ENCODE measurements at places on chromosomes 5 and 9.
A peak's percentile ranks its signal among the peaks of the same experiment; 100 is the strongest.

DNA sequence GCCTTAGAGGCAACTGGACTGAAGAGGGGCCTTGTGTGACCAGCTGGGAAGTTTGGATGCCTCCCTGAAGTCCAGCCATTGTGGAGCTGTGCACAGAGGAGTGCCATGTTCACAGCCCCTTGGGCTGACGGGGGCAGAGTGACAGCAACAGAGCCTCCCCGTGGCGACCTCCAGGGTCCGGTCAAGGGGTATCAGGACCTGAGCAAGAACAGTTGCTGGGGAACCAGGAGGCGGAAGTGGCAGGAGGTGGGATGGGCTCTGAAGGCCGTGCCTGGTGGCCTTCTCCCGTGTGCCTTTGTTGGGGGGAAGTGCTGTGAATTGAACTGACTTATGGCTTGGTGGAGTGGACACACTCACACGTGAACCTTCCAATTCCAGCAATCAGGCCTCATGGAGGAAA lies 14.0 kb downstream of the BNIP1 start:
- no peak for DNase-seq

DNA sequence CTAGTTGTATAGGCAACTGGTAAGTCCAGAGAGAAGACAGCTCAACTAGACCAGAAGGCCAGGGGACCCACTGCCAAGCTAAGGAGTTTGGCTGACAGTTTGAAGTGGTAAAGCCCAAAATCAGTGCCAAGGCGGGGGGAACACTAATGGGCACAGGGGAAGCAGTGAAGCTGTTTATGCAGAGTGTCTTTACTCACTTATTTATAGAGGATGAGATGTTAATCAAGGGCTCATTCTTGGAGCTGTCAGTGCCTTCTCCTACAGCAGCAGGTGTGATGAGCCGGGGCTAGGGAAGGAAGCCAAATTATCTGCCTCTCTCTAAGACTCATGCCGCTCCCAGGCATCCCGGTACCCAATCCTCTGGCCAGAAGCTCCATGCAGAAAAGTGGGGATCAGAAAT lies 75.2 kb upstream of the GALNT10 start:
- no peak for DNase-seq

- DNase-seq = no peak
Measured at GRCh38 chr5:150557509-150557872, 49.6 kb downstream of the NDST1 start.

- DNase-seq = no peak
Measured at GRCh38 chr5:92567831-92568450, 1013.1 kb downstream of the NR2F1-AS1 start.

DNA sequence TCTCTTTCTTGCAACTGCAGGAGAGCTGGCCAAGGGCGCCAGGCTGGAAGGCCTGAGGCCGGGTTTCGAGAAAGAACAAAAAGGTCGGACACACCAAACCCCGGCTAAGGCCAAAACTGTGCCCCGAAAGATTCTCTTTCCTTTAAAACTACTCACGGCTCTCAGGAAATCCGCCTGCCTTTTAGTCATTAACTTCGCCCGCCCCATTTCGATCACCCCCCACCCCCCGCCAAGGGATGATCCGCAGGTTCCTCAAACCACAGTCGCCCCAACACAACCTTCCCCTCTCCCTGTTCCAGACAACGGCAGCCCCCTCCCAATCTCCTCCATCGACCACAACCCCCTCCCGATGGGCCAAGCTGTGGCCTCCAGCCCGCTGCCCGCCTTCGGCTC lies 536 bp downstream of the FEM1C start:
- DNase-seq = peak; percentile 36

DNA sequence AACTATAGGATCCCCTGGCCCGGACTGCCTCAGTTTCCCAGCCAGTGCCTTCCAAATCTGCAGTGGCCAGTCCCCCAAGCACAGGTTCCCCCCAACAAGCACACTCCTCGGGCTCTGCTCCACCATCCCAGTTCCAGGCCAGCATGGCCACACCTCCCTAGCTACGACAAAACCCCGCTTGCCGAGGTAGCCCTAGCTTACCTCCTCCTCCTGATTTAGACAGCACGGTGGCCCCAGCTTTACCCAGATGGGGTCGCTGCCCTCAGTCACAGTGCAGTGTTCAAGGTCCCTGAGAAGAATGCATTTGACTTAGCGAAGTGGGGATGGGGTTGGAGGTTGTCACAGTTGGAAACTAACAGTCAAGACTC lies 40.8 kb upstream of the GARNL3 start:
- no peak for DNase-seq

- DNase-seq = no peak
Measured at GRCh38 chr5:126471875-126472537, 48.8 kb downstream of the GRAMD2B start.

DNA sequence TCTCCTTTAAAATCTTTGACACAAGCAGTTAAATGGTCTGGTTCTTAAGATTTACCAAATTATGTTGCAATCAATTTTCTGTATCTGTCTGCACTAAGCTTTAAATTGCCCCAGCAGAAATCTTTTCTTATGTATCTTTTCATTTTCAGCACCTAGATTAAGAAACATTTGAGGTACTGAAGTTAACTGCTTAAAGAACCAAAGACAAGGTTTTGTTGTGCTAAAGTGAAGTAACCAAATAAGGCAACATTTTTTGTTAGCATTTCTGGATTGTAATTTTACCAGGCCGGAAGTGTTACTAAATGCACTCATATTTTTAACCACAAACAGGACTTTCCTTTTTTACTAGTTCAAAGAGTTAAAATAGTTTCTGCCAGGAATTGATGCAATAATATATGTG lies 24.1 kb upstream of the MTAP start:
- DNase-seq = no peak

DNA sequence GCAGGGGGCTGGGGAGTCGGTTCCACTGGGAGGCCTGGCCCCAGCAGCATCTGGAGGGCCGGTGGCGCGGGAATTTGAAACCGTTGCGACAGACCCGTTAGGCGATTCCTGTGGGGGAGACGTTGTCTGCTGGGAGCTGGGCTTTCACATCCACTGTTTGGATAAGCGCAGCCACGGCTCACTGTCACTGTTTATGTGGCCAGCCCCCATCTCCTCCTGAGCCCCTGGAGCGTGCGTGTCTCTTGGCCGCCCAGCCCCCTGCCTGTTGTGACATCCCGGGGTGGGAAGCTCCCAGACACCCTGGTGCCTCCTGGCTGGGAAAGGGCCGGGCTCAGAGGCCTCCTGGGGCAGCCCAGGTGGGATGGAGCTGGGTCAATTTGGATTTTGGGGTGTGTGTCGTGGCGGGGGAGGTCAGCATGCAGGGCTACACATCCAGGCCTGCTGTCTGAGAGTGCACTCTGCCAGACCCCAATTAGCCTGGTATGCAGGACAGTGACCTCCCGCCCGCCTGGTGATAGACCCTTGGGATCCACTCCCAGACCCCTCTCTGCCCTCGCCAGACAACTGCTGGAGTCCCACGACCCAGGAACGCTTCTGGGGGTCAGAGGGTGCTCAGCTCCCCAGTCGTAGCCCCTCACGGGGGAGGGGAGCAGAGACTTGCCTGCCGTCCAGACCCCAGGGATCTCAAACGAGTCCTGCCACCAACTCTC lies 62.0 kb upstream of the RNU6ATAC start:
- no peak for DNase-seq

- DNase-seq = peak; percentile 62
Measured at GRCh38 chr9:15295761-15296405, 11.1 kb downstream of the TTC39B start.

DNA sequence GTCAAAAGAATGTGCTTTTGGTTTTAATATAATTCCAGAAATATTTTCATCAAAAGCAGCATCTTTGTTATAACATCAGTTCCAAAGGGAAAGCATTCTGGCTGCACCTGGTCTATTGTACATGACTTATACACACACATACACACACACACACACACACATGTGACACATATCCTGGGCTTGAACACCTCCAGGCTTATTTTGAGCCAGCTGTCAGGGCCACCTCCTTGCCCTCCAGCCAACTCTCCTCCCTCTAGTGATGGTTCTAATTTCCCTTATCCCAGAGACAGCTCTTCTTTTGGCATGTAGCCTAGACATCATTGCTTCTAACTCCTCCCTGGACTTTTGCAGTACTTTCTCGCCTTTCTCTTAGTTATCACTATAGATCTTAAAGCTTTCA lies 115.0 kb downstream of the PIK3R1 start:
- no peak for DNase-seq

DNA sequence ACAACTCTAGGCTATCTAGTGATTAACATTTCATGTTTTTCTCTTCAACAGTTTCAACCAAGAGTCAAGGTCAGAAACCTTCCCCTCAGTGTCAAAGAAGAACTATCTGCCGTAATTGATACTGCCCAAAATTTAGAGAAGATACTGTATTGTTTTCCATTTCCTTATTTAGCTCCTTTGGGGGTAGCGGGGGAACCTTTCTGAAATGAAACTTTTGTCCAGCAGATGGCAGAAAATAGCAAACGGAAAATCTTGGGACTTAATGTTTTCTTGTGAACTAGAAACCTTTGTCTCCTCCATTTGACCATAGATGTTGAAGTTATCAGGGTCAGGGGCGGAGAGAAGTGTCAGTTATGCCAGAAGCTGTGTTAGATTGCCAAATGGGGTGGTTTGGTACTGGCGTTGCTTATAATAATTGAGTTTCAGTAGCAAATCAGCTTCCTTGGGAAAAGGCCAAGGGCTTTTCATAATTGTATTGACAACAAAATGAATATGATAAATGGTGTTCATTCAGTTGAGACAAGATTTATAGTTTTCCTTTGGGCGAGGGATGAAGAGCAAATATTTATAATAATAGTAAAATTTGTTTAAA lies 101.7 kb upstream of the TLX3 start:
- peak; percentile 21 for DNase-seq

- DNase-seq = no peak
Measured at GRCh38 chr5:102654559-102655349, 100.4 kb upstream of the PAM start.

DNA sequence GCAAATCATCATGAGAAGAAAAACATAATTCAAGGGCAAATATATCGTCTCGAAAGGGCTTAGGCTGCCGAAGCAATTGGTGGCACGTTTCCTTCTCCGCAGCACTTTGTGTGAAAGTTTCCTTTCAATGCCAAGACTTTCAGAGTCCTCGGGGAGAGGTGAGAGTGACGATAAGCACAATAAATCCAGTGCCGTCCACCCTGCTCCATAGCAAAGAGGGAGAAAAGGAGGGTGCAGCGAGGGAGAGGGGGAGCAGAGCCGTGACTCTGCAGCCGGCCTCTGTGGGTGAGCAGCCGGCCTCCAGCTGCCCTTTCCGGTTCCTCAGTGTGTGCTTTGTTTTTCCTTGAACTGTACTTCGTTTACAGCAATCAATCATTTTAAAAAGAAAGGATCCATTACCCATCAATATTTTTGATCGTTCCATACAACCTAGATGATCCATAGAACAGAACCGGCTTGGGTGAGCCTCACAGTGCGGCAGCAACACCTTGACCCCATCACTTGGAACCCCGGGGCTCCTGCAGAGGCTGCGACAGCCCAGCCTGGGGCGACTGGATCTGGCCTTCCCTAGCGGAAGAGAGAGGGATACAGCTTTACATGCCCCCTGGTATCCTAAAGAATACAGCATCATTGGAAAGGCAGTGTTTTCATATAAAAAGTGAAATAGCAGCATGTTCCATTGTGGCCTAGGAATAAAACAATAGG lies 247.0 kb upstream of the IRX4 start:
- no peak for DNase-seq

DNA sequence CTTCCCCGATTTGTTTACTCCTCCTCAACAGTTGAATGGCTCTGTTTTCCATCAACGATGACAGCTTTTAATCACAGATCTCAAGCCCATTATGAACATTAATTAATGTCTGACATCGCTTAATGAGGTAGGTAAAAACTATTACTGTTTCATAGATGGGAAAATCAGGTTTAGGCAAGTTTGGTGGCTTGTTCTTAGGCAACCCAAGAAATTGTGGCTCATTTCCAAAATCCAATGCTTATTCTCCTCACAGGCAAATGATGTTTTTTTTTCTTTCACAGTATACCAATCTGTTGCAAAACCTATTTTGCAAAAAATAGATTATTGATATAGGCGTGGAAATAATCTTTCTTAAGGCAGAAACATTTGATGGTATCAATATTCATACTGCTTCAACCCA lies 70.8 kb upstream of the CHD1 start:
- no peak for DNase-seq

DNA sequence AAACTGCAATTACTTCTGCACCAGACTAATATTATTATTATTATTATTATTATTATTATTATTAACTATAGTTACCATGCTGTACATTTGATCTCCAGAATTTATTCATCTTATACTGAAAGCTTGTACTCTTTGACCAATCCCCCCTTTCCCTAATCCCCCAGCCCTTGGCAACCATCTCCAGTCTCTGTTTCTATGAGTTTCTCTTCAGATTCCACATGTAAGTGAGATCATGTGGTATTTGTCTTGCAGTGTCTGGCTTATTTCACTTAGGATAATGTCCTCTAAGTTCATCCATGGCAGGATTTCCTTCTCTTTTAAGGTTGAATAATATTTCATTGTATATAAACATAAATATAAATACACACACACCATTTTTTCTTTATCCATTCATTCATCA lies 287.0 kb upstream of the DAB2 start:
- DNase-seq = no peak

- no peak for DNase-seq
Measured at GRCh38 chr5:75538211-75538610, 26.5 kb downstream of the POLK start.

DNA sequence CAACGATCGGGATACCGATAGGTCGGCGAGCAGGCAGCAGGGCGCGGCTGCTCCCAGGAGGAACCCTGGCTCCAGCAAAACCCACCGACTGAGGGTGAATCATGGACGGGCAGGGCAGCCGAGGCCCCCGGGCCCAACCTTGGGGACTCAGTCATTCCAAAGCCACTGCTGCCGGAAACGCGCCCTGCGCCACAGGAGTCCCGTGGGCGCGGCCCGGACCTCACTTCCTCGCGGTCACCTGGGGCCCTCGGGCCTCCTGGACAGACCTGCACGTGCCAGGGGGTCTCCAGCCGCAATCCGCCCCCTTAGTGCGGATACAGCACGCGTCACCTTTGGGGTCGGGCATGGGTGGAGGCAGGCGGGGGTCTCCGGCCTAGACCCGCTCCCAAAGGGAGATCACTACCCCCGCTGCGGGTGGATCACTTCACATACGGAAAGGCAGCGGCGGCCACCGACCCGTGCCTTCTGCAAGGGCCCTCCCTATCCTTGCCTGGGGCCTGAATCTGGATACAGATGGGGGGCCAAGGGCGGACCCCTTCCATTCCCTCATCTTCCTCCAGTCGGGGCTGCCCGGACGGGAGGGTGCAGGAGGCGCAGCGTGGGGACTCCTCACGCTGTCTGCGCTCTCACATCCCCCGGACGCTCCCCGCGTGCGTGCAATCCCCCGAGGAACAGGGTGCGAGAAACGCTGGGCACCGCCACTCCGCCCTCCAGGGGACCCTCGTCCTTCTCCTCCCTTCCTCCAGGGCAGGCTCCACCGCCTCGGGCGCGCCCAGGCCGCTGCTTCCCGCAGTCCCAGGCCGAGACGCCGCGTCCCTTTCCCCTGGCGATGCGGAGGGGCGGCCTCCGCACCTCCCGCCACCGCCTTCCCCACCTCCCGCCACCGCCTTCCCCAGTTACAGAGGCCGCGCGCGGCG lies 586 bp downstream of the TXN start:
- DNase-seq = peak; percentile 11
